ENCODE measurements at places on chromosomes 2 and 18.

DNA sequence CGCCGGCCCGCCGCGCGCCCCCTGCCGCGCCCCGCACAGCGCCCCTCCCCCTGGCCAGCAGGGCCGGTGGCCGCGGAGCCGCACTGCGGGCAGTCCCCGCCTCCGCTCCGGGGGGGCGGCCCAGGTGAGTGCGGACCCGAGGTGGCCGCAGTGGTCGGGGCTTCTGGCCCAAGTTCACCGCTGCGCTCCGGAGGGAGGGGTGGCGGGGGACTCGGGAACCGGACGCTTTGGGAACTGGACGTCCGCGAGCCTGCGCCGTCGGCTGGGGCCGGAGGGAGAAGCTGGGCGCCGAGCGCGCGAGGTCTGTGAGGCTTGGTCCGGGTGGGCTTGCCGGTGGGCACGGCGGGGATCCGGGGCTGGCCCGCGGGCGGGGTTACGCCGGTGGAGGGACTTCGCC is 591 bp upstream of the LDLRAD4 start:
- no peak for DNase-seq

DNA sequence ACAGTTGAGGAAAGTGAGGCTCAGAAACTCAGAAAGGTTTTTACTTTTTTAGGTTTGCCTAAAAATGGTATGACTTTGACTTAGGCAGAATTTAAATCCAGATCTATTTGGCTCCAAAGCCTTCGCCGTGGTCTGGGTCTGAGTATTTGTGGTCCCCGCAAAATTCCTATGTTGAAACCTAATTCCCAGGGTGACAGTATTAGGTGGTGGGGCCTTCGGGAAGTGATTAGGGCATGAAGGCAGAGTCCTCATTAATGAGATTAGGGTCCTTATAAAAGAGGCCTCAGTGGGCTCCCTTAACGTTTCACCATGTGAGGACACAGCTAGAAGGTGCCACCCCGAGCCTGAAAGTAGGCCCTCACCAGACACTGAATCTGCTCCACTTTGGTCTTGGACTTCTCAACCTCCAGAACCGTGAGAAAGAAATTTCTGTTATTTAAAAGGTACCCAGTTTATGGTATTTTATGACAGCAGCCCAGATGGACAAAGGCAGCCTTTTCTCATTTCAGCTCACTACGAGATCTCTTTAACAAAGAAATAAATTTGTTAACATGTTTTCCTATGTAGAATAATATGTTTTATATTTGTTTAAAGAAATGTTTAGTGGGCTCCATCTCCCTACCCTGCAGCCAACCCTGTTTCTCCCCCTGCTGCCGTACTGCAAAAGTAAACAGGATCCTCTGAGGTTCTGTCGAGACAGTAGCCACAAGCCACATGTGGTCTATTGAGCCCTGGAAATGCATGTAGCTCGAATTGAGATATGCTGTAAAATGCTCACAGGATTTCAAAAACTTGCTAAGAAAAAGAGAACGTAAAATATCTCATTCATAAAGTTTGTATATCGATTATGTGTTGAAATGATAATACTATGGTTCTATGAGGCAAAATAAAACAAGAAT is 80.6 kb downstream of the MOGAT1 start:
- no peak for DNase-seq

- DNase-seq = no peak
Measured at GRCh38 chr18:75521816-75522215, 94.3 kb upstream of the SMIM21 start.

GRCh38 chr18:10205151-10205550 is 249.3 kb upstream of the APCDD1 start:
- DNase-seq = no peak

GRCh38 chr2:100736121-100736915 is 83.6 kb upstream of the NPAS2 start:
- DNase-seq = no peak

GRCh38 chr2:171084128-171084527 is 76.6 kb downstream of the TLK1 start:
- no peak for DNase-seq

DNA sequence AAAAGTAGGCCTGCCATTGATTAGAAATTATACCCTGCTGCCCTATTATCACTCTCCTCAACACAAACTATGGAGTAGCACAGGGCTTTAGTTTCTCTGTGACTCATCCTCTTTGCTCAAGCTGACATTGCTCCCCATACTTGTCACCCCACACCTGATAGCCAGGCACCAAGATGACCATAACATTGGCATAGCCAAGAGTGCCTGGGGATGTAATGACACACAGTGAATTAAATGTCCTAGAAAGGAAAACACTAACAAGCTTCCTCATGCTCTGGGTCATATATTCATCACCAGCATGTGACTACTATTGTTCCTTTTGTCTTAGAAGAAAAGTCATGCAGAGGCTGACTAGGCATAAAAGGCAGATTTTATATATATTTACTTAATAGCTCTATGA is 137.8 kb upstream of the RND3 start:
- no peak for DNase-seq

- DNase-seq = no peak
Measured at GRCh38 chr2:16973586-16974286, 308.1 kb upstream of the CYRIA start.

- no peak for DNase-seq
Measured at GRCh38 chr2:11161747-11162146, 6.5 kb downstream of the SLC66A3 start.

DNA sequence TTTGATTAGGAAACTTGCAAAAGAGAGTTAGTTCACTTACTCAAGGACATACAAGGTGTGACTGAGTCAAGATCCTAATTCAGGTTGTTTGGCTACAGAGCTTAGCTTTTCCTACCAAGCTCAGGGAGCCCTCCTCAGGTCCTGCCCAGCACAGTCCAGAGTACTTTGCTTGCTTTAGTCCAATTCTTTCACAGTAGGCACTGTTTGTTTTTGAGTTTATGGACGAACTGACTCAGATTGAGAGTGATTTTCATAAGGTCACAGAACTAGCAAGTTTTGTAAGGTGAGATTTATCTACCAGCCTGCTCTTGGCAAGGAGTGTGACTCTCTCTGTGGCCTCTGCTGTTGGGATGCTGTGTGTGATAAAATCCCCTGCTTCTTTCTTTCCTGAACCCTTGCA is 310.5 kb downstream of the PTPRM start:
- DNase-seq = no peak

GRCh38 chr2:21740484-21740883 is 616.7 kb downstream of the TDRD15 start:
- peak; percentile 16 for DNase-seq

DNA sequence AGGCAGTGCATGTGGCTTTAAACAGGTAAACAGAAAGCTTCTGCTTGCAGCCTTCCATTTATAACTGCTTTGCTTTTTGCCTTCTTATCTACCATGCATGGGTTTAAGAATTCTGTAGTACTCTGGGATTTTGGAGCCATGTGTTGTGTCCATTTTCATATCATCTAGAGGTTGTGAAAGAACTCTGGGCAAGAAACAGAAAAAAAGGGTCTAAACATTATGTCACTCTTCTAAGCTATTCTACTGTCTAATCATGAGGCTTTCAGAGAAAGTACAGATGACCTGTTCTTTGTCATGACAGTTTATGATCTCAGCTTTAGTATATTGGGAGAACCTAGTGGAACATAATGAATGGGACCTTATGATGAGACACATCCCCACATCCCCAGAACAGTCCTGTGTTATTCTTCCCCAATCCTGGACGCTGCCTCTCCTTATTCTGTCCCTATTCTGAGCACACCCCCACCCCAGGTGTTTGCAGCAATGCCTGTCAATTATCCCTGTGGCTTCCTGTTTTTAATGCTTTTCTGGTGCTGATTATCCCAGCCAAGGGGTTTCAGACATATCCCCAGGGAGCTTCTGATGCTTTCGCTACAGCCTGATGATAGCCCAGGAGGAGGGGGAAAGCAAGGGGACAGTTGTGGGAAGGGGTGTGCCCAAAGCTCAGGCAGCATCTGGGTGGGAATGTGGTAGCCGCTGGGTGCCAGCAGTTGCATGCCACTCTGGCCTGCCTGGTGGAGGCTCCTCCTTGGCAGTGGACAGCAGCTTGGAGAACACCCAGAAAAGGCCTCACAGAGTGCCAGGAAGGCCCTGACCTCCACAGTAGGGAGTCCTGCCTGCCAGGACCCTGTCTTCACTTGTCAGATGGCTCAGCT is 169.5 kb upstream of the MAP3K20 start:
- no peak for DNase-seq

DNA sequence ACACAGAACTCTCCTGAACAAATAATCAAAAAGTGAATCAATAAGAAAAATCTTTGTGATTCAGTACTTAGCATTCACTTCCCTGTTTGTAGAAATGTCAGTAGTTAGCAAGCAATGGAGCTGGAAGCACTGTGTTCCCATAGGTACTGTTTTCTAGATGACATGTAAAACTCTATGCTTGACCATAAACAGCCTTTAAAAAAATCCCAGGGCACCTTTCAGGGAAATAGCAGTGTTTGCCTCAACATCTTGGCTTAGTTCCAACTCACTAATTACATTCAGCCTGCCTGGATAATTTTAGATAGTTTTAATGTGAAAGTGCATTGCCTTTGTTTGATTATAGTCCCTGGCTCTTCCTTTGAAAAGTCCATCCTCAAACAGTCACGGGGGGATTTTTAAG is 721.8 kb downstream of the ERBB4 start:
- DNase-seq = no peak

DNA sequence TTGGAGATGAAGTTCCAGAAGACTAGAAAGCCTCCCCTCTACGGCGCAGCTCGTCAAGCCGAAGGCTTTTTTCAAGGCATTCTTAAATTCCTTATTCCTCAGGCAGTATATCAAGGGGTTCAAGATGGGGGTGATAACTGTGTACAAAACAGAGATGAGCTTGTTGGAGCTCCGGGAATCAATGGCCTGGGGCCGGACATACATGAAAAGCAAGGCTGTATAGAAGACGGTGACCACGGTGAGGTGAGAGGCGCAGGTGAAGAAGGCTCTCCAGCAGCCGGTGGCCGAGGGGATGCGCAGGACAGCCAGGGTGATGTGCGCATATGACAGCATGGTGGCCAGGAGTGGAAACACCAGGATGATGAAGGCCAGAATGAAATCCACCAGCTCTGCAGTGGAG is 8.2 kb downstream of the OR6B3 start:
- DNase-seq = no peak

- DNase-seq = peak; percentile 75
Measured at GRCh38 chr2:150296770-150297546, 190.5 kb downstream of the RND3 start.

DNA sequence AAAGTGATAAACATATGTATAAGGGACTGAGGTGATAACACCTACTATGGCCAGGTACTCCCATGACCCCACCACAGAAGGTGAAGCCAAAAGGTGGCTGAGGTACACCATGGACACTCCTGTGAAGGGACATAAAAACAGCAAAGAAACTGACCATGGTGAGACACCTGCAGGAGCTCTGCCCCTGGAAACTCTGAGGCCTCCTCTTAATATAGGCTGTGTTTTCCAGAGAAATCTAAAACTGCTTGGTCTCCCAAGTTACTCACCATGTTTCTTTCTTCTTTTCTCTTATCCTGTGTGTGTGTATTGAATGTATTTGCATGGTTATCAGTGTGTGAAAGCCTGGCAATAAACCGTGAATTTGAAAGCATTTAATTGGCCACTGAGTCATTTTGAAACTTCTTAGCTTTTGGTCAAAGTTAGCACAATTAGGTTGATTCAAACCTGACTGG is 739.3 kb upstream of the GCFC2 start:
- DNase-seq = no peak

- DNase-seq = peak; percentile 45
Measured at GRCh38 chr2:20223407-20224163, 1.3 kb downstream of the SDC1 start.

DNA sequence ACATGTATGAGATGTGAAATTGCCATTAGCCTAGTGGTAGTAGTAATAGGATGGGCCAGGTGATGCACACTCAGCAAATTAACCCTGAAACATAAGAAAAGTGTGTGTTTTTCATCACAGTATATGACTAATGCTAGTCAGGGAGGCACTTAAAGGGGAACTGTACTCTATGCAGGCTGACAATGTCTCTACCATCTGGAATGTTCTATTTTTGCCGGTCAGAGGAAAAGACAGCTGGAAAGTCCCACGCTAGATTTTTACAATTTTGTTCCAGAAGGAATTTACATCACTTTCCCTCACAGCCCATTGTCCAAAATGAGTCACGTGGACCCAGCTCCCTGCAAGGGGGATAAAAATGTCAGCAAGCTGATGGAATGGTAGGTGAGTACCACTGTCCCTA is 746.3 kb upstream of the CHAC2 start:
- peak; percentile 57 for DNase-seq

- DNase-seq = no peak
Measured at GRCh38 chr2:102080451-102081242, 61.9 kb upstream of the IL1R1 start.

DNA sequence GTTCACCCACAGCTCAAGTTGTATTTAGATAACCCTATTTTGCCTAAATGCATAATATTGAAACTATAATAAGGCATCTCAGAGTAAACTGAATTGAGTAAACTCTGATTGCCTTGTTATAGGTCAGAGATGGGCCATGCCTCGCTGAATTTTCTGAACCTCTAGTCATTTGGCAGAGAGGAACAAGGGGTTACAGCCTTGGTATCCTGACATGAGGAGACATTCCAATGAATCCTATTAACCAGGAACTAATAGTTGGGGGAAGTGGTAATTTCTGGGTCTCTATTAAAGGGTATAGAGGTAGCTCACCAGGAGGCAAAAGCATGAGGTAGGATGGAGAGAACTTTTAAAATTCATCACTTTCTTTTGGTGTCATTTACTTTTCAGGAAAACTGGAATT is 227.4 kb upstream of the CHST9 start:
- DNase-seq = no peak

- no peak for DNase-seq
Measured at GRCh38 chr2:165795011-165795410, 964 bp upstream of the GALNT3 start.

DNA sequence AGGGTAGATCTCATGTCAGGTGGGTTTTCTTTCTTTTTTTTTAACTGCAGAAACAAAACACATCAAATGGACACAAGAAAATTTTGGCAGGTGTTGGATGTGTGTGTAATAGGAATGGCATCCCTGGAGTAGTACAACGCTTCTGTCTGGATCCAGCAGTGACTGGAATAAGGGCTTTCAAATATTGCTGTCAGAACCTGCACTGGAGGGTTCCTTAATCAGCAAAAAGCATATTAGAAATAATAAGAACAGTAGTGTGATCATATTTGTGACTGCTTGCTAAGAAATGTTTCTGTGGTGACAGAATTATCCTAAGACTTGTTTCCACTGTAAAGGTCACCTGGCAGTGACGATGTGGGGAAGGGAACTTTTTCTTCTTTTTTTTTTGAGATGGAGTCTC is 30.8 kb downstream of the CREG2 start:
- no peak for DNase-seq

DNA sequence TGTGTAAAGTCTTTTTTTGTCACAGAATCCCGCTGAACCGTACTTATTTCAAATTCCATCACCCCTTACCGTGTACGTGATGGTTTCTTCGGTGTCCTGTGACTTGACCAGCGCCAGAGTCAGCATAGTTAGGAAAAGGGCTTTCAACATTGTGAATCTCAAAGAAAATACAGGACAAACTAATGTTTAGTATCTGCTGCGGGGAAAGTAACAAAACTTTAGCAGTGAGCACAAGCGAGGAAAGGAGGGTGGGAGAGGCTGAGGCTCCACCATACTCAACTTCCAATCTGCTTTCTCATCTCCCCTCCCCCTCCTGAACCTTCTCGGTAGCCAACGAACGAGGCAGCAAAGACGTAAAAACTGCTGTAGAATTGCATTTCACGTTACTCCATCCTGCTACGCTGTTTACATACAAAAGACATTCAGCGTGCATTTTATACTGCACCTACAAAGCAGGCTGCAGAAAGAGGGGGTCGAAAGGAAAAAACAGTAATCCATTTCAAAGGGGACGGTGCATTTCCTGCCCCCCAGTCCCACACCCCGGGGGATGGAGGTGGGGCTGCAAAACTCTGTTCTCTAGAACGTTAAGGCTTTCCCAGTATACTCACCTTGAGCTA is 1.2 kb downstream of the EFEMP1 start:
- DNase-seq = peak; percentile 37
